ENCODE measurements at places on chromosomes 2 and 18. TPM values are rescaled to one million over a fixed set of nuclear protein-coding genes. Genes with fewer than 3 reads are reported as not detected.

Gene NCKAP5
- total RNA-seq, result 0.43 TPM

- H3K36me3 ChIP-seq, result no peaks in the 10 kb centered on the region
- no peak overlapping the region for H3K27ac ChIP-seq
- H3K4me1 ChIP-seq, result peaks cover 22% of the 10 kb centered on the region
- no peak for DNase-seq
- no peaks in the 10 kb centered on the region for H3K27me3 ChIP-seq
- H3K4me3 ChIP-seq, result no peak overlapping the region
These were observed 146.5 kb downstream of the CABLES1 start for GRCh38 chr18:23281626-23282436.

- H3K4me1 ChIP-seq, result peaks cover 5% of the 10 kb centered on the region
- no peaks in the 10 kb centered on the region for H3K27me3 ChIP-seq
- H3K36me3 ChIP-seq, result no peaks in the 10 kb centered on the region
- no peak overlapping the region for H3K27ac ChIP-seq
These were observed 179.4 kb downstream of the ANTXR1 start for GRCh38 chr2:69192176-69192945.

GRCh38 chr18:76281565-76281964, 213.5 kb downstream of the ZNF516 start:
- DNase-seq, result no peak
- no peaks in the 10 kb centered on the region for H3K4me1 ChIP-seq
- H3K27ac ChIP-seq, result no peak overlapping the region
- H3K4me3 ChIP-seq, result no peak overlapping the region

GRCh38 chr2:70068119-70068518, 19.2 kb upstream of the PCBP1 start:
- peak overlapping the region; percentile 46 for H3K27ac ChIP-seq
- H3K4me3 ChIP-seq, result no peak overlapping the region
- H3K36me3 ChIP-seq, result no peaks in the 10 kb centered on the region

Gene POMC
- total RNA-seq, result not detected

DNA sequence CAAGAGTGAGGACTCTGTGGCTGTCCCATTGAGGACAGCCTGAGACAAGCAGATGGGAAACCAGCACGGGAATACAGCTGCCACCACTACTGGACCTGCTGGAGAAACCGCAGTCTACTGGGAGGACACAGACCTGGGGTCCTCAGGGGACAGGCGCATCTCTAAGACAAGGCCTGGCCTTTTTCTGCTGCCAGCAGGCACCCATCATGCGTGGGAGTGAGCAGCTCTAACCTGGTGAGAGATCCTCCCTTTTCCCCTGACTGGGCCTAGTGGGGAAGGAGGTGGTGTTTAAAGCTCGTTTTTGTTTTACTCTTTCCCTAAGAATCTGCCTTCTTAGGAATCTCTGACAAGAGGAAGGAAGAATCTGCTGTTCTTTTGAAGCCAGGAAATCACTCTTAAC, 36.6 kb downstream of the CYRIA start:
- H3K27ac ChIP-seq, result no peak overlapping the region
- no peak for DNase-seq
- peaks cover 26% of the 10 kb centered on the region for H3K4me1 ChIP-seq
- H3K36me3 ChIP-seq, result no peaks in the 10 kb centered on the region
- no peak overlapping the region for H3K4me3 ChIP-seq
- H3K27me3 ChIP-seq, result no peaks in the 10 kb centered on the region

GRCh38 chr2:28522481-28522880, 26.6 kb downstream of the PLB1 start:
- H3K27me3 ChIP-seq, result peaks cover 21% of the 10 kb centered on the region
- H3K4me1 ChIP-seq, result peaks cover 18% of the 10 kb centered on the region
- no peaks in the 10 kb centered on the region for H3K36me3 ChIP-seq
- H3K27ac ChIP-seq, result no peak overlapping the region
- H3K4me3 ChIP-seq, result no peak overlapping the region

Gene LRATD1
- 2.9 TPM for total RNA-seq

- H3K27ac ChIP-seq, result peak overlapping the region; percentile 96
- peak; percentile 86 for DNase-seq
- H3K4me1 ChIP-seq, result peaks cover 23% of the 10 kb centered on the region
- H3K27me3 ChIP-seq, result no peaks in the 10 kb centered on the region
These were observed 1.0 kb upstream of the HDAC4 start for GRCh38 chr2:239401881-239402233.

GRCh38 chr18:76102156-76102555, 392.9 kb downstream of the ZNF516 start:
- H3K27me3 ChIP-seq, result no peaks in the 10 kb centered on the region
- no peak overlapping the region for H3K4me3 ChIP-seq

- H3K4me3 ChIP-seq, result no peak overlapping the region
- no peak for DNase-seq
- peaks cover 6% of the 10 kb centered on the region for H3K4me1 ChIP-seq
- H3K27ac ChIP-seq, result no peak overlapping the region
- H3K27me3 ChIP-seq, result no peaks in the 10 kb centered on the region
These were observed 169.0 kb downstream of the SRBD1 start for GRCh38 chr2:45442026-45442425.

GRCh38 chr2:37707393-37707792, 36.0 kb upstream of the CDC42EP3 start:
- DNase-seq, result no peak
- no peaks in the 10 kb centered on the region for H3K27me3 ChIP-seq
- H3K4me1 ChIP-seq, result peaks cover 7% of the 10 kb centered on the region
- H3K4me3 ChIP-seq, result no peak overlapping the region
- H3K27ac ChIP-seq, result no peak overlapping the region
- no peaks in the 10 kb centered on the region for H3K36me3 ChIP-seq

DNA sequence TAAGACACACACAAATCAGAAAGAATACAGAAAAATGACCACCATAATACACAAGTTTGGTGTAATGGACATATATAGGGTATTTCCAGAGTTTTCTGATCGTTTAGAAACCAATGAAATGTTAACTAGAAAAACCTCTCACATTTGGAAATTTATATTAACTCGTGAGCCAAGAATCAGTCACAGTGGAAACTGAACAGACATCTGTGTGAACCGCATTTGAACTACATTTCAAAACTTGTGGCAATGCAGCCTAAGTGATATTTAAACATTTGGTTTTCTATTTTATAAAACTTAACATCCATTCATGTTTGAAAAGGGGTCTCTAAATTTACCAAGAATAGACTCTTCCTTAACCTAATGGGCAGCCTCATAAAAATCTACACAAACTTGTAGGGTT, 29.0 kb upstream of the KCNG2 start:
- no peak overlapping the region for H3K27ac ChIP-seq
- H3K27me3 ChIP-seq, result no peaks in the 10 kb centered on the region
- no peak overlapping the region for H3K4me3 ChIP-seq
- no peak for DNase-seq

DNA sequence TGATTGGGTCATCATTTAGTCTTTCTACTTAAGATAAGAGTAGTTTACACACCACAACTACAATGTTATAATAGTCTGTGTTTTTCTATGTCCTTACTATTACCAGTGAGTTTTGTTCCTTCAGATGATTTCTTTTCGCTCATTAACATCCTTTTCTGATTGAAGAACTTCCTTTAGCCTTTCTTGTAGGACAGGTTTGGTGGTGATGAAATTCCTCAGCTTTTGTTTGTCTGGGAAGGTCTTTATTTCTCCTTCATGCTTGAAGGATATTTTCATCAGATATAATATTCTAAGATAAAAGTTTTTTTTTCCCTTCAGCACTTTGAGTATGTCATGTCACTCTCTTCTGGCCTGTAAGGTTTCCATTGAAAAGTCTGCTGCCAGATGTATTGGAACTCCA, 38.0 kb upstream of the SLC16A14 start:
- DNase-seq, result no peak
- H3K4me3 ChIP-seq, result no peak overlapping the region
- H3K4me1 ChIP-seq, result no peaks in the 10 kb centered on the region

Gene CTLA4
- total RNA-seq, result not detected

DNA sequence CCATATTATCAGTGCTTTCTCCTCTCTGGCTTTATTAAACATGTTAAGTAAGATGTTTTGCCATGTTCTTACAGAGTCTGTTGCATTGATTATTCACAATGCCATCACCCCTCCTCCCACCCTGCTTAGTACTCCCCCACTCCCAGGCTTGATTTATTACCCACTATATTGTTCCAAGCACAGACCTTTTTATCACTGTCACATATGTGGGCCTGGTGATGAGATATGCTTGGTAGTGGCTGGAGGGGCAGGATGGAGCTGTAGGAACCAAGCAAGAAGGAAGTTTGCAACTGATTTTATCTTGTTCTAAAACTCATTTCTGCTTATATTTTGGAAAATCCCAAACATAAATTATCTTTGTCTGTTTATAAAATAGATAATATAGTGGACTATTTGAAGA, 748.2 kb upstream of the CELF4 start:
- H3K36me3 ChIP-seq, result no peaks in the 10 kb centered on the region
- no peaks in the 10 kb centered on the region for H3K4me1 ChIP-seq
- H3K27ac ChIP-seq, result no peak overlapping the region
- no peak for DNase-seq
- no peaks in the 10 kb centered on the region for H3K27me3 ChIP-seq

DNA sequence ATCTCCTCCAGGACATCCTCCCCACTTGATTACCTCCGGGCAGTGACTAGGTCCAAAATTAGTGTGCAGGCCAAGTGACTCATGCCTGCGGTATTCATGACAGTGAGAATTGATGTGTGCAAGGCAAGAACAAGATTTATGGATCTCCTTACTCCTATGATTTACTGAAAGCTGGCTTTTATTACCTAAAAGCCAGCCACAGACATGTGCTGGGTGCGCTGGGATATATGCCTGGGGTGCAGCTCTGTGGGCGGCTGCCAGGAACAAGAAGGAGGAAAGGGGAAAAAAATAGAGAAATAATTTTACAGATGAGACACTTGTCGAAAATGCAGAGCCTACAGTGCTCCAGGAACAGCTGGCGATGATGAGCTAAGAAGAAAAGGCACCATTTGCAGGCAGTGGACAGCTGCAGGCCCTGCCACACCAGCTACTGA, 359.3 kb downstream of the CMPK2 start:
- no peaks in the 10 kb centered on the region for H3K36me3 ChIP-seq
- H3K4me1 ChIP-seq, result no peaks in the 10 kb centered on the region
- H3K4me3 ChIP-seq, result no peak overlapping the region

Gene FKBP7
- 47.0 TPM for total RNA-seq

GRCh38 chr18:4106407-4107033, 348.6 kb downstream of the DLGAP1 start:
- peak overlapping the region; percentile 99 for H3K27ac ChIP-seq
- peak; percentile 85 for DNase-seq
- H3K36me3 ChIP-seq, result no peaks in the 10 kb centered on the region
- peak overlapping the region; percentile 26 for H3K4me3 ChIP-seq

DNA sequence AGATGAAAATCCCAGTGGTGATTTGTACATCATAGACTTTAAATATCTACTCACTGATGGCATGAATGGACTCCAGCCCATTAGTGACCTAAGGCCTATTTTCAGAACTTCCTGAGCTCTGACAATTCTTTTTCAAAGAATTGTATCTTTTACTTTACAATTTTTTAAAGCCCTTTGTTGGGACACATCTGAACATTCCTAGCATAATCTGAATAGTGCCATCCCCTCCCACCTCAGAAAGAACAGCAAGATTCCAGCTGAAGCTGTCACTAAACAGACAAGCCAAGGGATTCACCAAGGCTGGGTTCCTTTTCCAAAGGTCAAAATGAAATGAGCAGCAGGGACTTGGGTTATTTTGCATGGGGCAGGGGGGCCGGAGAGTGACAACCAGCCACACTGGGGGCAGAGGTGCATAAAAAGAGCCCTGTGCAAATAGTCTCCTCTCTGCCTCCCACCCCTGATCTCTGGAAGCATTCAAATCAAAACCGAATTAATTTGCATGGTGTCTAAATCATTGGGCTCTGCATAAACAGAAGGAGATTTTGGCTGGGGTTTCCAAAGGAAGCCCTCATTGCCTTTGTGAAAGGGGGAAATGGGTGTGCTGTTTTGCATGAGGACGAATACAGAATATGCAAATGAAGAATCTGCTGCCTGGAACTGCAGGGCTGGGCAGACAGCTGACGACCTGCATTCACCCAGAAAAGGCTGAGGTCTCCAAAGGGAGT, 17.2 kb downstream of the EPHA4 start:
- no peaks in the 10 kb centered on the region for H3K27me3 ChIP-seq
- H3K36me3 ChIP-seq, result peaks cover 18% of the 10 kb centered on the region
- H3K27ac ChIP-seq, result peak overlapping the region; percentile 68
- peak overlapping the region; percentile 23 for H3K4me3 ChIP-seq
- peak; percentile 42 for DNase-seq

GRCh38 chr18:78797499-78797898, 182.1 kb upstream of the SALL3 start:
- H3K4me3 ChIP-seq, result no peak overlapping the region
- H3K27ac ChIP-seq, result no peak overlapping the region
- DNase-seq, result no peak
- no peaks in the 10 kb centered on the region for H3K4me1 ChIP-seq

- peak overlapping the region; percentile 29 for H3K4me3 ChIP-seq
- H3K36me3 ChIP-seq, result no peaks in the 10 kb centered on the region
- H3K27ac ChIP-seq, result no peak overlapping the region
- DNase-seq, result peak; percentile 91
These were observed 2.9 kb upstream of the NEURL3 start for GRCh38 chr2:96507957-96508520.

GRCh38 chr18:44521668-44522022, 159.0 kb upstream of the SETBP1 start:
- H3K4me3 ChIP-seq, result no peak overlapping the region
- H3K27ac ChIP-seq, result no peak overlapping the region
- H3K36me3 ChIP-seq, result no peaks in the 10 kb centered on the region
- H3K4me1 ChIP-seq, result peaks cover 4% of the 10 kb centered on the region

- no peak for DNase-seq
- H3K36me3 ChIP-seq, result no peaks in the 10 kb centered on the region
- no peak overlapping the region for H3K4me3 ChIP-seq
- H3K27me3 ChIP-seq, result no peaks in the 10 kb centered on the region
These were observed 6.4 kb downstream of the TGFBRAP1 start for GRCh38 chr2:105323111-105323510.

- DNase-seq, result no peak
- H3K27ac ChIP-seq, result no peak overlapping the region
- H3K36me3 ChIP-seq, result no peaks in the 10 kb centered on the region
- no peaks in the 10 kb centered on the region for H3K27me3 ChIP-seq
These were observed 452.9 kb upstream of the SPRED2 start for GRCh38 chr2:65885266-65885665.

- no peaks in the 10 kb centered on the region for H3K27me3 ChIP-seq
- H3K4me3 ChIP-seq, result no peak overlapping the region
- DNase-seq, result peak; percentile 49
- H3K36me3 ChIP-seq, result no peaks in the 10 kb centered on the region
- peaks cover 6% of the 10 kb centered on the region for H3K4me1 ChIP-seq
These were observed 30.7 kb upstream of the IL1R1 start for GRCh38 chr2:102111823-102112222.

DNA sequence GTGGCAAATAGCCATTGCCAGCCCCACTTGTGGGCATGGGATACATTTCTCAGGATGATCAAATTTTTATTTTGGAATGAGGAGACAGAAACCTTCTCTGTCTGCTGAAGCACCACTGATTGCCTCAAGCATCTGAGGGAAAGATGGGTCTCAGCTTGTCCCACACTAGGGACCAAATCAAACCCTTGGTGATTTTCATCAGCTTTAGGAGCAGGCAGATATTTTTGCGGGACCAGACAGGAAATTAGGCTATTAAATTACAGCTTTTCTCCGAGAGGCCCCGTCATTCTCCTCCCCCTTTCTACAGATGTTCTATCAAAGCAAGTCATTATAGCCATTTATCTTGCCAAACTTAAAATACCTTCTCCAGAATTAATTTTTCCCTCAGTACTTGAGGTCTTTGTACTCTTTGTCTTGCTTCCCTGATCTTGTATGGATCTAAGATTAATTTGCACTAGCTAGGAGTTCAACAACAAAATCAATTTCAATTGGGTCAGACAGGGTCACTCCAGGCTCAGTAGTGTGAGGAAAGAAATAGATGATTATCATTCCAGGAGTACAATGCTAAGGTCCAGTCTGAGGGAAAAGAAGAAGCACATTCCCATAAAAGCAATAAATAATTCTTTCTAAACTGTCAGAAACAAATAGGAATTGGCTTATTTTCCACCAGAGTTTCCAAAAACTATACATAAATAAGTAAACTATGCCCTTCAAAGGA, 818.1 kb upstream of the SOX11 start:
- H3K27ac ChIP-seq, result no peak overlapping the region
- no peaks in the 10 kb centered on the region for H3K36me3 ChIP-seq
- no peak for DNase-seq
- H3K4me3 ChIP-seq, result no peak overlapping the region

All from neural progenitor cell (in vitro differentiated cells).